ENCODE measurements at places on chromosomes 2 and 18.

GRCh38 chr2:196130039-196130825 lies 41.1 kb downstream of the STK17B start:
- DNase-seq, result no peak

GRCh38 chr18:48934723-48935432 lies 15.9 kb downstream of the SMAD7 start:
- no peak for DNase-seq

DNA sequence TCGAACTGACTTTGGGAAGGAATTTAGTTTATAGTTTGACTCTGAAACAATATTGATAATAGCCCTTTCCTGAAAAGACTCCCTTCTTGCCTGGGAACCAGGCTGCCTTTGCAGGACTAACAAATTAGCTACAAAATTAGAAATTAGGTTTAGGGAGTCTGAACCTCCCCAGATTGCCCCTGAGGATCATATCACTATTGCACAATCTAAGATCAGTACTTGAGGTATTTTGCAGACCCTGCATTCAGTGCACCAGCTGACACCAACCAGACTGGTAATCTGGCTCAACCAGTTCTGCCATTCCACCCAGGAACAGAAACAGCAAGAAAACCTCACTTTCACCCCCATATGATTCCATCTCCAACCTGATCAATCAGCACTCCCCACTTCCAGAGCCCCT lies 131.8 kb upstream of the GALNT5 start:
- no peak for DNase-seq

GRCh38 chr2:29192526-29192925 lies 77.3 kb downstream of the CLIP4 start:
- DNase-seq, result no peak

- DNase-seq, result no peak
These were observed 206.3 kb upstream of the SALL3 start for GRCh38 chr18:78773303-78773755.

GRCh38 chr2:126882736-126883665 lies 15.7 kb upstream of the TEX51 start:
- DNase-seq, result no peak

DNA sequence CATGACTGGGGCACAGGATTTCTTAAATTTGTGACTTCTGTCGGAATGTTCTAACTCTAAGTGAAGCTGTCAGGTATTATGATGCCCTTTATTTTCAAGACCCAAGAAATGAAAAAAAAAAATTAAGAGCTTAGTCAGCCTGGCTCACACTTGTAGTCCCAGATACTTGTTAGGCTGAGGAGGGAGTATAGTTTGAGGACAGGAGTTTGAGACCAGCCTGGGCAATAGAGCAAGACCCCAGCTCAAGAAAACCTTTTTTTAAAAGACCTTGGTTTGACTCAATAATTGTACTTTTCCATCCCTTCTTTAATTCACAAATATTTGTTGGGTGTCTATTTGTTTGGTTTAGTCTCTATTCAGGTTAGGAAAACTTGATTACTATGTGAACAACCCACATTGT lies 310.0 kb downstream of the STK39 start:
- no peak for DNase-seq

- DNase-seq, result no peak
These were observed 251.3 kb downstream of the PLCL1 start for GRCh38 chr2:198055716-198056115.

All from activated CD4-positive, alpha-beta T cell treated with anti-CD3 and anti-CD28 coated beads, Interleukin-2, amount 10 ng/mL, durations not matched to agents 7 days and 5 days (primary cell).